A549 treated with ZK216348 at 1 μM for 4 hours (cell line): ENCODE measurements at places on chromosomes 6 and 20. TPM values are rescaled to one million over a fixed set of nuclear protein-coding genes. Genes with fewer than 3 reads are reported as not detected.

Gene NMBR
- not detected in 5 replicates for total RNA-seq

Gene PTGIS
- total RNA-seq: 0.04 TPM in 1 of 5 replicates, not detected in the others

Gene MEP1A
- total RNA-seq: not detected in 5 replicates

Gene SMLR1
- total RNA-seq: not detected in 5 replicates

Gene TSPO2
- not detected in 5 replicates for total RNA-seq

Gene SLC25A27
- total RNA-seq: 0.40 to 0.98 TPM (median 0.57 TPM) in 5 replicates

Gene SEMG1
- not detected in 5 replicates for total RNA-seq

Gene TREM1
- 0.36 to 0.58 TPM in 2 of 5 replicates, not detected in the others for total RNA-seq

Gene ALDH8A1
- 0.13 to 0.33 TPM (median 0.27 TPM) in 5 replicates for total RNA-seq

Gene CNBD2
- 3.7 to 7.7 TPM (median 5.7 TPM) in 5 replicates for total RNA-seq

Gene DEFB112
- not detected in 5 replicates for total RNA-seq

Gene PCSK2
- total RNA-seq: 0.12 TPM in 1 of 5 replicates, not detected in the others

Gene JAG1
- total RNA-seq: 29.6 to 43.4 TPM (median 41.1 TPM) in 5 replicates

Gene TRIM40
- total RNA-seq: not detected in 5 replicates

Gene STMND1
- not detected in 5 replicates for total RNA-seq

Gene VSTM2L
- 10.6 to 19.8 TPM (median 15.5 TPM) in 5 replicates for total RNA-seq

Gene PLA2G7
- not detected in 5 replicates for total RNA-seq

Gene C20orf202
- total RNA-seq: not detected in 5 replicates

Gene C20orf96
- total RNA-seq: 9.9 to 12.6 TPM (median 11.5 TPM) in 5 replicates

Gene BIRC7
- total RNA-seq: 0.99 to 3.7 TPM (median 2.6 TPM) in 5 replicates

Gene CCN2
- 43.2 to 82.6 TPM (median 64.5 TPM) in 5 replicates for total RNA-seq

Gene VSX1
- total RNA-seq: 0.89 to 1.2 TPM (median 1.0 TPM) in 5 replicates

Gene PROKR2
- not detected in 5 replicates for total RNA-seq

Gene DDX27
- total RNA-seq: 61.4 to 68.1 TPM (median 63.3 TPM) in 5 replicates
